ENCODE measurements at places on chromosomes 4 and X.

DNA sequence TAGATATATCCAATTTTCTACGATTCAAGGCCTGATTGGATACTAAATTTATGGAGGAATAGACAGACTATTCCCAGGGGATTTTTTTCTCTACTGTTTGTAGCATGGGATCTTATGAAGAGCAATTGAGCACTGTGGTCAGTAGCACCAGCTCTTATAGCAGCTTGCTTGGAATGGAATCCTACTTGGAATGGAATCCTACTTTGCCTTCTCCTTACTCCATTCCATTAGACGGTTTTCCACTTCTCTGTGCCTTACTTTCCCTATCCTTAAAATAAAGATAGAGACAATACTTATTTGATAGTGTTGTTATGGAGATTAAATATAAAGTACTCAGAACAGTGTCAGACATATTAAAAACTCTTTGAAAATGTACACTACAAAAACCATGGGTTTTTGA, 133.5 kb downstream of the BTC start:
- no peak for DNase-seq

- no peak for DNase-seq
Observed at GRCh38 chr4:107993969-107994368, 4.3 kb downstream of the HADH start.

DNA sequence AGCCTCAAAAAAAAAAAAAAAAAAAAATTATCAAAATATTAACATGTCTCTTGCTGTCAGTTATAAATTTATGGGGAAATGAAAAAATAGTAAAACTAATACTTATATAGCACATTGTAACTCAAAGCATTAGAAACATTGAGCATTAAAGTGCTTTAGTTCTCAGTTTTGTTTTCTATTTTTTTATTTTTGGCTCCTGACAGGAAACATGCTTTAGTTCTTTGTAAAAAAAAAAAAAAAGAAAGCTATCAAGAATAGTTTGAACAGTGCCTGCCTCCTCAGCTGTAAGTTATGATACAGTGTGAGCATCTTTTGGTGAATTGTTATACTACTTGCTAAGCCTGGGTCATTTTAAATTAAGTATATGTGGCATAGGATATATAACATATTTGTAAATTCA, 5.1 kb upstream of the CENPC start:
- no peak for DNase-seq

- DNase-seq = no peak
Observed at GRCh38 chrX:140507982-140508305, 3.1 kb upstream of the SOX3 start.

GRCh38 chrX:119728487-119728886, 29.9 kb upstream of the SOWAHD start:
- DNase-seq = no peak

- DNase-seq = no peak
Observed at GRCh38 chr4:13529128-13529919, 15.0 kb downstream of the NKX3-2 start.

GRCh38 chrX:135652602-135653001, 60.8 kb upstream of the CT45A1 start:
- no peak for DNase-seq

DNA sequence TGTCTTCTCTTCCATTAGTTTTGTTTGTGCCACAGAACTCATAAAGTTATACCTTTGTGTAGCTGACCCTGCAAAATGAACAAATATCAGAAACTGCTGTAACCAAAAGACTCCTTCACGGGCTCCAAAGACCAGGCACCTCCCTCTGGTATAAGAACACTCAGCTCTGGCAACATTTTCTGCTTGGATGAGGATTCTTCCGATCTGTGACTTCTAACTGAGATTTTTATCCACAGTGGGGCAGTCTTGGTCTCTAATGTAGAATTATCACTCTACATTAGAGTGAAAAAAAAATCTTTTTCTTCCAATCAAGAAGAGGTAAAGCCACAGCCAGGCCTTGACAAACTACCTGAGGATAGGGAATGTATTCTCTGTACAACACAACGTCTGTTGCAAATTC, 38.5 kb upstream of the PRSS48 start:
- no peak for DNase-seq

DNA sequence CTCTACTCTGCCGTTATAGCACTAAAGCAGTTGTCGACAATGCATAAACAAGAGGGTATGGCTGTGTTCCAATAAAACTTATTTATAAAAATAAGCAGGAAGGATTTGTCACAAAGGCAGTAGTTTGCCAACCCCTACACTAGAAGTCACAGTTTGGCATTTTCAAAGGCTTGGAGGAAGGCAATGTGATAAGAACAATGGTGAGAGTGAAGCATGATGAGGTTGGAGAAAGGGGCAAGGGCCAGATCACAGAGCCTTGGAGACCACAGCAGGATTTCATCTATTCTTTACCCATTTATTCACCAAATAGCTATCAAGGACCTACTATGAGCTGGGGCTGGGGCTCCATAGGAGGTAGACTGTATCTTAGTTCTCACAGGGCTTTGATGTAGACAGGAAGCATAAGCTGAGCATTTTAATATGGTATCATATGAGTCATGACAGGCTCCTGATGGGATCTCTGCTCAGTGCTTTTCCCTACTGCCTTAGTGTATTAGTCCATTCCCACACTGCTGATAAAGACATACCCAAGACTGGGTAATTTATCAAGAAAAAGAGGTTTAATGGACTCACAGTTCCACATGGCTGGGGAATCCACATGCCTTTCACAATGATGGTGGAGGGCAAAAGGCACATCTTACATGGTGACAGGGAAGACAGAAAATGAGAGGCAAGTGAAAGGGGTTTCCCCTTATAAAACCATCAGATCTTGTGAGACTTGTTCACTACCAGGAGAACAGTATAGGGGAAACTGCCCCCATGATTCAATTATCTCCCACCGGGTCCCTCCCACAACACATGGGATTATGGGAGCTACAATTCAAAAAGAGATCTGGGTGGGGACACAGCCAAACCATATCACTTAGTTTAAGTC, 58.9 kb downstream of the PPM1K start:
- DNase-seq = no peak

DNA sequence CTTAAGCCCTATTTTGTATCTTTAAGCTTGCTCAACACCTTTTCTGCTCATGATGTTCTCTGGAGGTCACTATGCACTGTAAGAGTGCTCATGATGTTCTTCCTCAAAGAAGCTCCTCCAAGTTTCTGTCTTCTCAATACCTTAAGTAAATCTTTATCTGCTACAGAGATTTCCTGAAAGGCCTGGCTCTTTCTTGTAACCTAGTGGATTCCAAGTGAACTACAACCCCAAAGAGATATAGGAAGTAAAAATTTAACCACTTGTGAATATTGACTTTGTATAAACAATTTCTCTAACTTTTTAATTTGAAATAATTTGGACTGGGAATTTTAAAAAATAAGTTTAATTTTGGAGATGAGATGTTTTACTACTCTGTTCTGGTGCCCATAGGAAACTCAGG, 39.3 kb upstream of the XK start:
- no peak for DNase-seq
